ENCODE measurements at places on chromosomes 6 and 20.

GRCh38 chr6:20882014-20882413, 347.8 kb downstream of the CDKAL1 start:
- DNase-seq: no peak

DNA sequence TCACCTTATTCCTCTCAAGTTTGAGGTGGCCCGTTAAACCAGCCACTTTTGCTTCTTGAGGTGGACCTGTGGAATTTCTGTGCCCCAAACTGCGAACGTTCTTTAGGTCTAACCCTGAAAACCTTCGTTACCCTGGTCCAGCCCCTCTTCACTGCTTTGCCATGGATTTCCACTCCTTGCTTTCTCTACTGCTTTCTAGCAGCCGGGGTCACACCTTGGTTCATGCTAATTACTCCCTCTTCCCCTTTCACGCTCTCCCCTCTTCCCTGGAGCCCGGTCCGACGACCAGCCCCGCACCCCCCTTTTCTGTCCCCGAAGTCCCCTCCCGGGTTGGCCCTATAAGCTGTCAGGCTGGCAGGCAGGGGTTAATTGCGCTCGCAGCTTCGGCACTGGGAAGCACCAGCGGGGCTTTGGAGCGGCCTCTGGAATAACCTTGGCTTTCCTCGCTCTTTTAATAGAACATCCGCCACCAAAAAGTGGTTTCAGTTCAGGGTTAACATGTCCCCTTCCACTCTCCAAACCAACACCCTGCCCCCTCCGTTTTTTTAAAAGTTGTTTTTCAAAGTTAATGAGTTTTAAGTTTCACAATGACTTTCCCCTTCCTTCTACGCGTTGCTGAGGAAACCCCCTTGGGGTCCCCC, 1.4 kb upstream of the HIVEP1 start:
- DNase-seq: peak; percentile 66

GRCh38 chr6:164195942-164196281, 781.4 kb downstream of the QKI start:
- no peak for DNase-seq

- no peak for DNase-seq
Measured at GRCh38 chr20:31785089-31785488, 34.1 kb upstream of the MYLK2 start.

Data from RWPE2 (cell line).